Activated T-cell treated with anti-CD3 and anti-CD28 coated beads, Interleukin-2, amount 50 U/mL, for 1 hour (primary cell): ENCODE measurements at places on chromosomes 1 and 21.
A peak's percentile ranks its signal among the peaks of the same experiment; 100 is the strongest.

DNA sequence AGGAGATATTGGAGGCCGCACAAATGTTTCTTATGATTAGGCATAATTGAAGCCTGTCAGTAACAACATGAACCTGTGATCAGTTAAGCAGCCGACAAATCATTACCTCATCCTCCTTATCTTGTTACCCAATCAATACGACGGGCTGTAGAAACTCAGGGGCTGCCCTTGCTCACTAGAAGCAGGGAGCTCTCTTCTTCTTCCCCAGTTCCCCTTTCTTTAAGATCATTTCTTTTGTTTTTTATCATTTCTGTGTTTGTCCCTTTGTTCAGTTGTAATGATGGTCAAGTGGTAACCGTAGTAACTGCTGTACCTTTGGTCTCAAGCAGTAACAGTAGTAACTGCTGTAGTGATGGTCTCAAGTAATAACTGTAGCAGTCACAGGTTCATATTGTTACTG is 13.8 kb upstream of the FCGR2A start:
- DNase-seq = no peak

DNA sequence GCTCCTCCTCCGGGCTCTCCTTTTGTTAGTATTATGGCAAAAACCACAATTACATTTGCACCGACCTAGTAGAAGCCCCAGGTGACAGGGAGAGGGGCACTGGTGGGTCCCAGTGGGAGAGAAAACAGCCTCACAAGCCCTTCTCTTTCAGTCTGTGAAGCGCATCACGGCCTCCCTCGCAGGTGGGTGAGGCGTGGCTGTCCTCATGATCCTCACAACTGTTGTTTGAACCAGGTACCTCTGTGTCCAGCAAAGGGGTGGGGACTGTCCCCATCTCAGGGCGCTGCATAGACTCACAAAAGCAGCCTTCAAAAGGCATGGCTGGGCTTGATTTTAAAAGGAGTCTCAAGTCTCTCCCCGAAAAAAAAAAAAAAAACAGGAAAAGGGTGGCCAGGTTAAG is 7.9 kb upstream of the C2CD2 start:
- no peak for DNase-seq

GRCh38 chr1:101613546-101613945 is 376.7 kb downstream of the S1PR1 start:
- no peak for DNase-seq

- DNase-seq = no peak
Measured at GRCh38 chr1:169395955-169396354, 28.0 kb downstream of the BLZF1 start.

DNA sequence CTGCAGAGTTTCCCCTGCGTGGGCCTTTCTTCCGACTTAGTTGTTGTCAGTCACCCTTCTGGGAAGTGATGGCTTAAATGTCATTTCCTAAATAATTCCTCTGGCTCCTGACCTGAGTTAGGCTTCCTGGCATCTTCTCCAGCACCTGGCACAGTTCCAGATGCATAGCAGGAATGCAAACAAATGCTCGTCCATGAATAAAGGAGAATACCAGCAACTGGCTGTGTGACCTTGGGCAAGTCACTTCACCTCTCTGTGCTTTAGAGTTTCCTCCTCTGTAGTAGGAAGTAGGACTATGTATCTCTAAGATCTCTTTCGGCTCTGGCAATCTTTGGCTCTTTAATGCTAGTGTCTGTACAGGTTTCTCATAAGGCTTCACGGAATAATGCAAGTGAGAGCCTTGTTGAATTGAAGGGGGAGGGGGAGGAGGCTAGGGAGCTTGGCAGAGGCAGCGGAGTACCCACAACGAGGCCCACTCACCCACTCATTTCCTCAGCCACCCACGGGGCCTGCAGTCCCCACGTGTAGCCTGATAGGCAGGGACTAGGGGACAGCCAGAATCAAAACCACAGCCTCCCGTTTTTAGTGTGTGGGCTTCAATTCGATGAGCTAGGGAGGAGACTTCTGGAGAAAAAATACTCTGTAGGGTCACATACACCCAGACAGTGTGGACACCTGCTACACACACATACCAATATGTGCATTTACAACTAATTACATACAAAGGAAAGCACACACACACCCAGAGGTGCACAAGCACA is 48.1 kb downstream of the TENT5C start:
- no peak for DNase-seq

- no peak for DNase-seq
Measured at GRCh38 chr1:234475167-234475793, 3.7 kb downstream of the TARBP1 start.

DNA sequence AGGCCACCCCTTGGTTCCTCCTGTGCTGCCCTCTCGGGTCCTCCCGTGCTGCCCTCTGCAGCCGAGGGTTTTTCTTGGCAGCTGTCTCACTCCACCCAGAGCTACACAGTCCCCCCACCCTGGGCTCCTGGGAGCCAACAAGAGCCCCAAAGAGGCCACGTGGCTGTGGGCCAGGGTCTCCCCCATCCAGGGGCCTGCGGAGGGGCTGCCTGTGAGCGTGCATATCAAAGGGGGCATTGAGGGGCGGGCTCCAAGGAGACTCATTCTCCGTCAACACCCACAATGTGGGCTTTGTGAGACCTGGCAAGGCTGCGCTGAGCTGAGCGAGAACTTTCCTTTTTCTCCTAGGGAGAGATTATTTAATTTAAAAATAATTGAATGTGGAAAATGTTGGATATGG is 108.7 kb upstream of the ARHGEF16 start:
- no peak for DNase-seq

DNA sequence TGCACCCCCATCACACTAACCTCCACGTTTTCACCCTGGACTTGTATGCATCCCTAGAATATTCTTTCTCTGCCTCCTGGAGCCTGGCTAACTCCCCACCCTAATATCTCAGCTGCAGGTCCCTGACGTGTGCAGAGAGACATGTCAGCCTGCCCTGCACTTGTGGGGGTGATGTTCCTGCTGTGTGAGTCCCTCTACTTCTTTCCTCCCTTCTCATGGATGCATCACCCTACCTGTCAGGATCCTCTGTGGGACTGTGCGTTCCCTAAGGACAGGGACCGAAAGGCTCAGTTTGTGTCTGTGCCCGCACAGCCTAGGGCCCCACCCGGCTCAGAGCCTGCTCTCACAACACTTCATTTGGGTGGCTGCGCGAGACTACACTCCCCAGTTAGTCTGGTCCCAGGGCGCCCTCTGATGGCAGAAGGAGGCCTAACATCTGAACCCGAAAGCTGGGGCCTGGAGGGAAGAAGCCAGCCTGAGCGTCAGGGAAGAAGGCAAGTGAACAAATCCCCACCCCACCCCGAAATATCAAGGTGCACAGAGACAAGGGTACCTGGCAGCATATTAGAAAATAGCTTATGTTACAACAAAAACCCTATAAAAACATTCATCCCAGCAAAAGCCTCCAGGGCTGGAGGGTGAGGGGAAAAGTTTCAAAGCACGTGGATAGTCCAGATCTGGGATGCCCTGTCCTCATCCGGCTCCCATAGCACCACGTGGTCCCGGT is 3.7 kb downstream of the CD52 start:
- peak; percentile 98 for DNase-seq

DNA sequence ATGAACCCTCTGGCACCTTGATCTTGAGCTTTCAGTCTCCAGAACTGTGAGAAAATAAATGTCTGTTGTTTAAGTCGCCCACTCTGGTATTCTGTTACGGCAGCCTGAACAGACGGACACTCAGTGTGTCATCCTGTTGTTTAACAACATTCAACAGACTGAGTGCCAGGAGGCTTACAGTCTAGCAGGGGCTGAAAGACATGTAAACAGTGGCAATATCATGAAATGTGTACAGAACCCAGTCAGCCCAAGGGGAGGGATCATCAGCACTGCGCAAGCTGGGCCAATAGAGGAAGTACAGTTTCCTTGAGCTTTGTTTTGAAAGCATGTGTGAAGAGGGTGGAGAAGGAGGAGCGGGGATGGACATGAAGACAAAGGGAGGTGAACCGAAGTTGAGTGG is 13.6 kb downstream of the DIP2A start:
- DNase-seq = no peak

GRCh38 chr1:161956097-161956496 is 67.6 kb downstream of the OLFML2B start:
- no peak for DNase-seq

DNA sequence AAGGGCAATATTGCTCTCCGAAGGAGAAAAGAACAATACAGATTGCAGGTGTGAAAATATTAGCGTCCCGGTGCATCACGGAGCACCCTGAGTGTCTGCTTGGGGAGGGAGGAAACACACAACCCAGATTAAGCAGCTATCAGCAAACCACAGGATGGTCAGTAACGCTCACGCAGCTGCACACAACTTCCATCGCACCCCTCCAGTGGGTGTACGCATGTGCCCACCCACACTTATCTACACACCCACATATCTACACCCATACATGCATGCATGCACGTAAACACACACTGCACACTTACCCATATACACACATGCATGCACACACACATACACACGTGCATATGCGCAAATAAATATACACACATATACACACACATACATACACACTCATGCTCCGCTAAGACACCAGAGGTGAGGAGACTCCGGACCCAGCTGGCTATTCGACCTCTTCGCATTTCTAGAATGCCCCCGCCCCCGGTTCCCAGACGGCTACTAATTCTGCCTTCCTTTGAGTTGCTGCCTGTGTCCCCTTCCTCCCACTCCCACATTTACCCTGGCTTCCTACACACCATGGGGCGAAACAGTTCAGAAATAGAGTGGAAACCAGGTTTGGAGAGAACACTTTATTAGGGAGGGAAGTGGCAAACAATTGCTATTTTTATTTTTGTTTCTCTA is 26.2 kb downstream of the ITPKB start:
- peak; percentile 28 for DNase-seq

DNA sequence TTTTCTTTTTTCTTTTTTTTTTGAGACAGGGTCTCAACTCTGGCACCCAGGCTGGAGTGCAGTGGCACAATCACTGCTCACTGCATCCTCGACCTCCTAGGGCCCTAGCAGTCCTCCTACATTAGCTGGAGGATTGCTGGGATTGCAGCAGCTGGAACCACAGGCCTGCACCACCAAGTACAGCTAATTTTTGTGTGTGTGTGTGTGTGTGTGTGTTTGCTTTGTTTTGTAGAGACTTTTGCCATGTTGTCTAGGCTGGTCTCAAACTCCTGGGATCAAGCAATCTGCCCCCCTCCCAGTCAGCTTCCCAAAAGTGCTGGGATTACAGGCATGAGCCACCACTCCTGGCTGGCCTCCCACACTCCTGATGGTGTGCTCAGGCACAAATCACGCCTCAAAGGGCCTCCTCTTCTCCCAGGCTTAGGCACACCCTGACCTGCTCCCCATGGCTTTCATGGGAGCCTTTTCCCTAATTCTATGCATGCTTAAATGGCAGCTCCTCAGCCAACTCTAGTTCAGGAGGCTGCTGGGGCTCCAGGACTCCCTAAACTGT is 9.4 kb downstream of the FAM229A start:
- no peak for DNase-seq

- DNase-seq = no peak
Measured at GRCh38 chr1:9376430-9376829, 83.7 kb downstream of the SPSB1 start.

DNA sequence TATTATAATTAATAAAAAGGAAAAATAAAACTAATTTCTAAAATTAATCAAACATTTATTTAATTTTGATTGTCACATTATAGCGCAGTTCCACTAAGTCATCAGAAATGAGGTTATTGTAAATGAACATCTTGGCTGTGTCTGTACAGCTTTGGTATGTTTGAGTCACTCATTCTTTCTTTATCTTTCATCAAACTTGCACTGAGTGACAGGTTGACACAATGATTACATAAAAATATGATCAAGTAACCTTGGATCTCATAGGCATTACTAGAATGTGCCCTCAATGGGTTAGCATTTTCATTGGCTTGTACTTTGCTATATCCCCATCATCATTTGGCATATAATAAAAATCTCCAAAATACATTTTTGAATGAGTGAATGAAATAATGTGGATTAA is 1353.2 kb upstream of the ADGRL2 start:
- DNase-seq = no peak

GRCh38 chr1:186813420-186813819 is 15.3 kb upstream of the PLA2G4A start:
- DNase-seq = no peak

DNA sequence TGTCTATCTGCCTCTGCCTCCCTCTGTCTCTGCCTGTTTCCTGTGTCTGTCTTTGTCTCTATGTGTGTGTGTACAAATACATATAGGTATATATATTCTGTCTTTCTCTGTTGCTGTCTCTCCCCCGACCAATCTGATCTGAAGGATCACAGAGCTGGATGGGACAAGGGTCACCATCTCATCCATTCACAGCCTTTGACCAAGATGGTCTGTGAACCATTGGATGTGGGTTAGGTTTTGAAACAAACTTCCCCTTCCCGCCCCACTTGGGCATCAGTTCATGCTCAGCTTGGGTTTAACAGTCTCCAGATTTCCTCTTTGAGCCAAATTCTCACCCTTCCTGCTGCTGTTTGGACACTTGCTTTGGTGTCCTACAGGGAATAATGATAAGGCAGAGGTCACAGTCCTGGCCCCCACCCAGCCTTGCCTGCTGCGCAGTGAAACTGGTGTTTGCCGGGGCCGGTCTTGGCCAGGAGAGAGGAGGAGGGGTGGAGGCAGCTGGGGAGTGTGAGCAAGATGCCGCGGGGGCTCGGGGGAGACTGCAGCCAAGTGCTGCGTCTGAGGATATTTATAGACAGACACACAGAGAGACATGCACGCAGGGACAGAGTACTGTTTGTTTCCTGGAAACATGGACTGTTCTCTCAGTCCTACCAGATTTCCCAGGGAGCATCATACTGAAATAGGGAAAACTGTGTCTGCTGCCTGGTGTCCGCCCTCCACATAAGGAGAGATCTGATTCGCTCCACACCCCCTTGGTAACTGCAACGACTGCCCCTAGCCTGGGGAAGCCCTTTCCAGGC is 27.0 kb upstream of the BTG2 start:
- no peak for DNase-seq

DNA sequence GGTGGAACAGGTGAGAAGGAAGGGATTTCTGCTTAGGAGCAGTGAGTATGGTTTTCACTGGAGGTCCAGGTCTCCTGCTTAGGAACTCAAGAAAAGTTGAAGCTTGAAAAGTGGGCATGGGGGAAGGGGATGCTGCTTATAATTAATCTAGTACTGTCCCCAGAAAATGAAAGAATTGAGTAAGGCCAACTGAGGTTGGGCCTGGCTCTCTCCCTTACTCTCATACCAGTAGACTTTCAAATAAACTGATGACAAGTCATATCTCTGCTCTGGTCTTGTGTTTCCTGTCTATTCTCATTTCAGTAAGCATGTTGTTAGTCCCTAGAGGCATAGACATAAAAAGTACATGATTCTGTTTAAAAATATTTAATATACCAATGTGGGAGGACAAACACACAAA is 26.4 kb downstream of the CD48 start:
- DNase-seq = no peak

- no peak for DNase-seq
Measured at GRCh38 chr1:22790232-22791008, 79.8 kb downstream of the EPHB2 start.

- DNase-seq = peak; percentile 46
Measured at GRCh38 chr1:111406321-111406768, 21.2 kb downstream of the OVGP1 start.

- no peak for DNase-seq
Measured at GRCh38 chr21:27122686-27123085, 155.8 kb upstream of the ADAMTS5 start.

GRCh38 chr1:183228347-183229220 is 42.5 kb downstream of the LAMC2 start:
- DNase-seq = no peak

GRCh38 chr1:161265305-161265704 is 6.8 kb downstream of the PCP4L1 start:
- no peak for DNase-seq
